ENCODE measurements at places on chromosomes 1 and 21. TPM values are rescaled to one million over a fixed set of nuclear protein-coding genes. Genes with fewer than 3 reads are reported as not detected.

DNA sequence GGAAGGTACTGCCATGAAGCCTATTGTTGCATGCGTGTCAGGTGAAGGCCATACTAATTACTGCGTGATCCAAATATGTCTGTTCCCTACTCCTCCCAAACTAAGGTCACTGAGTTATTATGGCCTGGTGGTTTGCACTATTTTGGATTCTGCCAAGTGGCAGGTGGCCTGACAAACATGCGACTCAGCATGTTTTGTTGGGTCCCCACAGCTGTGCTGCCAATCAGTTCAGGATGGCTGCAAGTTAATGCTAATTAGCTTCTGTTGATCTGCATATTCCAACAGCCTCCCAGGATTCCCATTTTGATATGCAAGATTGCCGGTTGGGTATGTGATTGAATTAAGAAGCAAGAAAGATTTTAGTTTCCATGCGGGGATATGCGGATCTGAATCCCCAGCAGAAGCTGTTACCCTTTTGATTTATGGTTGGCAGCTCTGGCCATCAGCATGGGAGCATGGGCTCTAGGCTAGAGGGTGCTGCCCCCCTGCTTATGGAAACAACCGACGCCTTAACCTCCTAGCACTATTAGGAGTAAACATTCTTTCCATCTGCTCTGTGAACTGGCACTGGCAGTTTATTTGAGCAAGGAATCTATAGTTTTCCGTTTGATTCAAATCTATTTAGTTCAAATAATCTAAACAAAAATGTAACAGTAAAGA, 429.8 kb upstream of the C1orf87 start:
- DNase-seq: no peak

GRCh38 chr1:147223740-147224615, 1.2 kb downstream of the FMO5 start:
- no peak for DNase-seq

DNA sequence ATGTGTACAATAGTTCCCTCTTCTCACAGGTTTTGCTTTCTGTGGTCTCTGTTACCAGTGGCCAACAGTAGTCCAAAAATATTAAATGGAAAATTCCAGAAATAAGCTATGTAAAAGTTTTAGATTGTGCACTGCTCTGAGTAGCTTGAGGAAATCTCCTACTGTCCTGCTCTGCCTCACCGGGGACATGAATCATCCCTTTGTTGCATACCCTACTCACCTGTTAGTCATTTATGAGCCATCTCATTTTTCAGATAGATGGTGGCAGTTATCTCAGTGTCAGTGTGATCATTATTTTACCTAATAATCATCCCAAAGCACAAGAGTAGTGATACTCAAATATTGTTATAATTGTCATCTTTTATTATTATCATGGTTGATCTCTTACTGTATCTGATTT, 688.1 kb downstream of the PLA2G4A start:
- DNase-seq: no peak

DNA sequence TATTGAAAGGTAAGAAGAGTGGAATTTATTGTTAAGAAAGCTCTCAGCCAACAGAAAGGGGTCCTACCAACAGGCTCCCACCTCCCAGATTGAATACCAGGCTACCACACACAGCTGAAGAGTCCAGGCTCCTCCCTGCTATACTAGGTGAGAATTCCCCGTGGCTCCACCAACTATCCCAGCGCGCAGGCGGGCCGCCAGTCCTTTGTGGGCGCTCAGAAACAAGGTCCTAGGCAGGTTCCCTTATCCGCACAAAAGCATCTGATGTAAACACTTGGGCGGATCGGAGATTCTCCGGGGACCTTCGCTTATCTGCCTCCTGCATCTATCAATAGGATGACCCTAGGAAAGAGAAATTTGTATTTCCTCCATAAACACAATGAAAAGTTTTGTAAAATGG, 423.9 kb upstream of the ADGRL4 start:
- no peak for DNase-seq

DNA sequence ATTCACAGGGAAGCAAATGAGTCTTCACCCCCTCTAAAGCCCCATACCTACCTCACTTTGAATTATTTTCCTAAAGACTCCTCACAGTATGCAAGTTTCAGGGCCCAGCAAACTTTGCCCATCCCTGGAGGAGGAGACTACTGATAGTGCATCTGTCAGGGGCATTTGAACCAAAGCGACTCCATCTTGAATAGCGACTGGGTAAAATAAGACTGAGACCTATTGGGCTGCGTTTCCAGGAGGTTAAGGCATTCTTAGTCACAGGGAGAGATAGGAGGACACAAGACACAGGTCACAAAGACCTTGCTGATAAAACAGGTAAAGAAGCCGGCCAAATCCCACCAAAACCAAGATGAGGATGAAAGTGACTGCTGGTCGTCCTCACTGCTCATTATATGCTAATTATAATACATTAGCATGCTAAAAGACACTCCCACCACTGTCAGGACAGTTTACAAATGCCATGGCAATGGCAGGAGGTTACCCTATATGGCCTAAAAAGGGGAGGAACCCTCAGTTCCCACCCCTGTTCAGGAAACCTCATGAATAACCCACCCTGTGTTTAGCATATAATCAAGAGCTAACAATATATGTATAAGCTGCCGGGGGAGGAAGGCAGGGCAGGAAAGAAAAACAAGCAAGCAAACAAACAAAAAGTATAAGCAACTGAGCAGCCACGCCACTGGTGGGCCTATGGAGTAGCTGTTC, 3.3 kb upstream of the PKNOX1 start:
- DNase-seq: no peak

DNA sequence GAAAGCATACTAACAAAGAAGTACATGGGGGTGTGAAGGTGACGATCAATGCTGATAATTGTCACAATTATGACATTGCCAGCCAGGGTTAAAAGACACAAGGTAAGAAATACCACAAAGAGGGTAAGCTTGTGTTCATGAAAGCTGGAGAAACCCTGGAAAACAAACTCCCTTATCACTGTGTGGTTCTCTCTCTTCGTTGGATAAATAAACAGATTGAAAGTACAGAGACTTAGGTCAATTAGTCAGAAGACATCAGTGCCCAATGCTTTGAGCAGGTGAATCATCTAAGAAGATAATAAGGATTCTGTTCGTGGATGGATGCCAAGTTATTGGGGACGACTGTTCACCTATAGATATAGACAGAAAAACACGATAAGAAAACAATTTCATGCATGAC, 22.4 kb upstream of the FCER1A start:
- DNase-seq: no peak

DNA sequence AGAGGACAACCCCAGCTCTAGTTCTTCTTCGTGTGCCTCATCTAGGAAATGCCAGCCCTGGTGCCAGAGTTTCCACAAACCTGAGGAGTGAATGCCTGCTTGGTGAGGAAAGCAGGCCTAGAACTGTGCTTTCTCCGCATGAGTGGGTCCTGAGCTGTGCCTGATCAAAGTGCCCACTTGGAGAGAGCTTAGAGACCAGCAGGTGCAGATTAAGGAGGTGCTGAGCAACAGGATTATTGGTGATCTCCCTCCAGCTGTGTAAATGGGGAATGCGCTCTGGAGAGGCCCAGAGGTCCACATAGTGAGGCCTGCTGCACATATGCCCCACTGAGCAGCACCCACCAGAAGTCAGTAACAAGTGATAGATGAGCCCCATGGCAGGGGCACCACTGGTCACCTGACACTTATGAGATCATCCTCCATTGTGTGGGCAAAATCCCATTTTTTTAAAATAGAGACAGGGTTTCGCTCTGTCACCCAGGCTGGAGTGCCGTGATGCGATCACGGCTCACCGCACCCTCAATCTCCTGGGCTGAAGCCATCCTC, 127.2 kb upstream of the ZC3H12A start:
- DNase-seq: no peak

GRCh38 chr1:47403321-47403910, 12.7 kb upstream of the FOXE3 start:
- DNase-seq: no peak

- no peak for DNase-seq
Observed at GRCh38 chr1:174883409-174883808, 116.3 kb upstream of the CACYBP start.

DNA sequence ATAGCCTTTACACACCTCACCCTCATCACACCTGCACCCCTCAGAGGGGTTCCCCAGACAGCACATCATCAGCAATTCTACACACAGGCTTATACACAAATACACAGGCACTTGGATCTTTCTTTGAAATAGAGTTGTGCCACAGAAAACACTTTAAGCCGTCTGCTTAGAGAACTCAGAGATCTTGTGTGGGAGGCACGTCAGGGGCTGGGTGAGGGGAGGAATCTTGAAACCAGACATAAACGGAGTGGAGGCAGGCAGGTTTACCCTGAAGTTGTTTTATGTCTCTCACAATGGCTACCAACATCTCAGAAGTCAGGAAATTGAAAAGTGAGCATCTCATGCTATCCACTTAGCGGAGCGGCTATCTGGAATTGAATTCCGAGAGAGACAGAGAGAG, 151.9 kb upstream of the GJB5 start:
- no peak for DNase-seq

DNA sequence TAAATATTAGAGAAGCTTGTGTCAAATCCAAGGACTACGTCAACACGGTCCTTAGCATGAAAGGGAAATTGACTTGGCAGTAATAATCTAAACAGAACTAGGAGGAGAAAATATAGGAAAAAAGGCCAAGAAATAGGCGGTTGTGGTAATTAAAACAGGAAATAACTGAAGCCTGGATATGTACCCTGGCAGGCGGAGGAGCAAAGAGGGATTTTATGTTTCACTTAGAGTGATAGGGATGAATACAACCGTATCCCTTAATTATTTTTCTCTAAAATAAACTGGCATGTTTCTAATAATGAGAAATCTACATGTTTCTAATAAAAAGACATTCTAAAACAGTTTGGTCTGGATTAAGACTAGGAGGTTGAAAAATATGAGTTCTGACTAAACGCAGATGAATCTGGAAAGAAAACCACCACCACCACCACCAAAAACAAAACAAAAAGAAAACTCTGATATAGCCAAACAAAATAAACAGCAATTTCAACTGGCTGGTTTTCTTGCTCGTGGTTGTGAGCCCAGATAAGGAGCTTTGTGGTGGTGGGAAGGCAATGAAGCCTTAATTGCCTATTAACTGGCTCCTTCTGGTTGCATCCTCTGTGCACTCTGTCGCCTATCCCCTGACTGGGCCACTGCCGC, 334.2 kb upstream of the SNX7 start:
- no peak for DNase-seq

- DNase-seq: no peak
Observed at GRCh38 chr1:86530211-86530845, 16.6 kb upstream of the CLCA4 start.

GRCh38 chr1:6904476-6905170, 119.4 kb downstream of the CAMTA1 start:
- no peak for DNase-seq

CCDC181 gene
- 2.0 TPM for total RNA-seq

NFASC gene
- total RNA-seq: 0.29 TPM

NID1 gene
- total RNA-seq: 19.2 TPM

PRDM16 gene
- 0.06 TPM for total RNA-seq

SLC50A1 gene
- total RNA-seq: 32.7 TPM

GPA33 gene
- not detected for total RNA-seq

LMOD1 gene
- not detected for total RNA-seq

SPATA21 gene
- total RNA-seq: not detected

OPRD1 gene
- total RNA-seq: not detected

PAPPA2 gene
- total RNA-seq: 0.14 TPM

COL6A2 gene
- 71.5 TPM for total RNA-seq

BMP8B gene
- total RNA-seq: 0.58 TPM

SPRR2A gene
- 1.8 TPM for total RNA-seq

MX2 gene
- total RNA-seq: 0.12 TPM

ZNF593OS gene
- not detected for total RNA-seq

CDC42SE1 gene
- total RNA-seq: 85.4 TPM

All from epithelial cell of proximal tubule (primary cell).